ENCODE measurements at places on chromosomes 5 and 9.

- DNase-seq, result no peak
Observed at GRCh38 chr5:122155546-122155945, 26.2 kb downstream of the ZNF474 start.

DNA sequence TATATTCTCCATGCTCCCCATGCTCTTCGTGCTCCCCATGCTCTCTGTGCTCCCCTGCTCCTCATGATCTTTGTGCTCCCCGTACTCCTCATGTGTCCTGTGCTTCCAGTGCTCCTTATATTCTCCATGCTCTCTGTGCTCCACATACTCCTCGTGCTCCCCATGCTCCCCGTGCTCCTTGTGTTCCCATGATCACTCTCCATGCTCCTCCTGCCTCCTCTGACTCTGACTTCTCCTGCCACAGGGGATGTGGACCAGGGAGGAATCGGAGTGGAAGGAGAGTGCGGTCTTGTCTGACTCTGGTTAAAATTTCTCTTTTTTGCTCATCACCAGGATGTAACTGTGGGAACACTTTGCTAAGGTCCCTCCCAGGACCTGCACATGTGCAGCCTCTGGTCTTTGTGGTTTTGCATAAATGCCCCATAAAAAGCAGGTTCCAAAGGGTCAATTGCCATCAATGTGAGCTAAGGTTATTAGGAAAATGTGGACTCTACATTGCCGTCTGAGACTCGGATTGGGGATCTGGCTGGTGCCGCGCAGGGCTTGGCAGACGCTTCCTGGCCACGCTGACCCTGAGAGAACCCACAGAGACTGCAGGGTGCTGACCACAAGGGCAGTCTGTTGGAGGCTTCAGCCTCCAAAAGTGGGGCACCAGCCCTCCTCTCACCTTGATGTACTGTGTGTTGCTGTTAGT is 52.5 kb downstream of the TRIP13 start:
- DNase-seq, result no peak

GRCh38 chr5:149256451-149256850 is 15.2 kb upstream of the AFAP1L1 start:
- DNase-seq, result no peak

DNA sequence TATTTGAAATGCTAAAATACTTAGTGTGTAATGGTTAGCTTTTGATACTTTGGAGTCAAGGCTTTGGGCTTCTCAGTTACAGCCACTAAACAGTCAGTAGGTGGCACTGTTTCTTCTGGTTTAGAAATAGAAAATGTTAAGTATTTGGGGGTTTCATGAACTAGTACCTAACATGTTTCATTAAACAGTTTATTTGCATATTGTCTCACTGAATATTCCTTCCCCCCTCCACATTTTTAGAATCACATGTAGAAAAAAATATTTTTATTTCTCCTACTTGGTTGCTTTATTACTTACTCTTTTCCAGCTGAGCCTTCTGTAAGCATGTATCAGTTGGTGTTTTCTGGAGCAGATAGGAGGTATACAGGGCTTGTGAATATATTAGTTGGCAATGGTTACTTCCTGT is 48.0 kb downstream of the IPO11 start:
- DNase-seq, result no peak

- DNase-seq, result no peak
Observed at GRCh38 chr5:147065071-147065470, 169.8 kb upstream of the STK32A start.

- DNase-seq, result no peak
Observed at GRCh38 chr9:21788752-21789151, 13.7 kb upstream of the MTAP start.

DNA sequence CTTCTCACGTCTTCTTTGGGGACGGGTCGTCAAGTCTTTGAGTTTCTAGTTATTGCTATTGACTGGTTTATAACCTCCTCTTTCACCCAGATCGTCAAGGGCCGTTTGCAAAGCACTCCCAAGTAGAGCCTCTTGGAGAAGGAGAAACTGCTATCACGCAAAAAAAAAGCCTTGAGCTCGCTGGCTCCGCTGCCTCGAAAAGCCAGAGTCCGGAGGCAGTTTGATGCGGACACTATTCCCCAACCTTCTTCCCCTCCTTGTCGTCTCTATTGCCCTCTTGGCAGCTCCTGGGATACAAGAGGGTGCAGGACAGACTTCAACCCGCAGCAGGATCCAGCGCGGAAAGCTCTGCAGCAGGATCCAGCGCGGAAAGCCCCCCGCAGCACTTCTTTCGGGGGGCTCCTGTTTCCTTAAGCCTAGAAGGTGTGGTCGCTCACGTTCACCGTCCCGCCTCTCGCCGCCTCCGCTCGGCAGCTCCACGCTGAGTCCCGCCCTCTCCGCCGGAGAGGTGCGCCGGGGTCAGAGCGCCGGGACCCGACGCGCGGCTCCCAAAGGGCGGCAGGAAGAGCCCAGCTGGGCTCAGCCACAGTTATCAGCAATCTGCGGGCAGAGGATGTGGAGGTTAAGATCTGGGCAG is at the start of gene PCDHAC1:
PCDHAC1 (plus strand) TSS at position 494 of the 637 bp plus-strand sequence. CDS start 594 bp downstream, outside the sequence.
- DNase-seq, result no peak
